ENCODE measurements at places on chromosomes 7 and 10. TPM values are rescaled to one million over a fixed set of nuclear protein-coding genes. Genes with fewer than 3 reads are reported as not detected.
A peak's percentile ranks its signal among the peaks of the same experiment; 100 is the strongest.

The ADAM8 gene
- total RNA-seq: not detected

GRCh38 chr7:83362871-83363550, 200.3 kb upstream of the PCLO start:
- DNase-seq: peak; percentile 9

DNA sequence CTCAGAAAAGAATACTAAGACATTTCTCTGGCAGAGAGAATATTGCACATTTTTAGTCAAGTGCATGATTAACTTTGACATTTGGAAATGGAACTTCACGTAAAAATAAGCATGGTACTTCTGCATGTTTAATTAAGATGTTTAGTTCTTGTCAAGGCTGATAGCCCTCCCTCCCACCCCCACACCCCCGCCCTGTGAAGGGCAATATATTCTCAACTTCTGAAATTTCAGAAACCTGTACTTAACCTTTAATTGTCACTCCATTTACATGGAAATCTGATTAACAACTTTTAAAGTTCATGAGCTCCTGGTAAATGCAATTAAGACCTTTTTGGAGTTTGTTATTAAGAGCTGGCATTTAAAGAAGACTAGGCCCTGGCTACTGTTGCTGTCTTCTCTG, 205.8 kb downstream of the EXOC4 start:
- DNase-seq: no peak

DNA sequence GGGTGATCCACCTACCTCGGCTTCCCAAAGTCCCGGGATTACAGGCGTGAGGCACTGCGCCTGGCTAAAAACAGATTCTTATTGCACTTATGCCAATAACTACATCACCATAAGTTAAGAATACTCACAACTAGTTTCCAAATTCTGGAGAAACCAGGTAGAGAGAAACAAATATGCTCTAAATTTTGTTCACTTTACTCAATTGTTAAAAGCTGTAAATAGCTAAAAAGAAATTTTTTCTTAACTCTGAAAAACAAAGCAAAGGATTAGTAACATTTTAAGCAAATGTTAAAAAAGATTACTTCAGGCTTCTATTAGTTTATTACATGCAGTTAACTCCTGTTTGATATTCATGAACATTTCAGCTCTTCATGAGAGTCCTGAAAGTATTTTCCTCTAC, 28.3 kb upstream of the ZMIZ2 start:
- no peak for DNase-seq

GRCh38 chr7:134561-135256, 57.7 kb upstream of the FAM20C start:
- no peak for DNase-seq
